ENCODE measurements at places on chromosomes 16 and 17. TPM values are rescaled to one million over a fixed set of nuclear protein-coding genes. Genes with fewer than 3 reads are reported as not detected.

STARD3 gene
- 31.7 TPM for total RNA-seq

GRCh38 chr16:52234626-52235025 is 312.3 kb downstream of the TOX3 start:
- no peaks in the 10 kb centered on the region for H3K4me1 ChIP-seq
- no peaks in the 10 kb centered on the region for H3K27me3 ChIP-seq
- DNase-seq: no peak
- no peak overlapping the region for H3K27ac ChIP-seq
- H3K36me3 ChIP-seq: no peaks in the 10 kb centered on the region

- H3K4me3 ChIP-seq: no peak overlapping the region
- H3K27ac ChIP-seq: no peak overlapping the region
- H3K27me3 ChIP-seq: no peaks in the 10 kb centered on the region
- no peaks in the 10 kb centered on the region for H3K4me1 ChIP-seq
These were observed 108.0 kb downstream of the ZNF18 start for GRCh38 chr17:11889266-11889665.

ST6GALNAC2 gene
- total RNA-seq: 1.0 TPM

DNA sequence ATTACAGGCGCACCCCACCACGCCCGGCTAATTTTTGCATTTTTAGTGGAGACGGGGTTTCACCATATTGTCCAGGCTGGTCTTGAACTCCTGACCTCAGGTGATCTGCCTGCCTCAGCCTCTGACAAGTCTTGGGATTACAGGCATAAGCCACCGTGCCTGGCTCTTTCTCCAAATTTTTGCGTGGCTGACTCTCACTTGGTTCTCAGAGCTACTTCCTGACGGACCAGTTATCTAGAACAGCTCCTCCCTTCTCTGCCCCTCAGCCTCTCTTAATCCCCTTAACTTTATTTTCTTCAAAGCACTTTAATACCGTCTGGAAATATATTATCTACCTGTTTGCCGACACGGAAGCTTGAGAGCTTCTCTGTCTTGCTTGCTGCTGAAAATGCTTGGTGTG is 4.2 kb downstream of the YPEL2 start:
- no peak for DNase-seq
- peaks cover 2% of the 10 kb centered on the region for H3K4me1 ChIP-seq

- no peaks in the 10 kb centered on the region for H3K36me3 ChIP-seq
- H3K27me3 ChIP-seq: no peaks in the 10 kb centered on the region
- H3K27ac ChIP-seq: peak overlapping the region; percentile 29
- peaks cover 10% of the 10 kb centered on the region for H3K4me1 ChIP-seq
- DNase-seq: peak; percentile 95
These were observed 73.1 kb downstream of the CDH13 start for GRCh38 chr16:82699711-82700495.
